ENCODE measurements at places on chromosomes 2 and 18.

GRCh38 chr18:58922995-58923394 lies 58.3 kb downstream of the ZNF532 start:
- DNase-seq = no peak

- DNase-seq = no peak
Measured at GRCh38 chr2:170656669-170657068, 58.5 kb upstream of the SP5 start.

- no peak for DNase-seq
Measured at GRCh38 chr2:149568138-149568537, 19.4 kb downstream of the MMADHC start.

- no peak for DNase-seq
Measured at GRCh38 chr2:5332925-5333324, 359.3 kb upstream of the SOX11 start.

DNA sequence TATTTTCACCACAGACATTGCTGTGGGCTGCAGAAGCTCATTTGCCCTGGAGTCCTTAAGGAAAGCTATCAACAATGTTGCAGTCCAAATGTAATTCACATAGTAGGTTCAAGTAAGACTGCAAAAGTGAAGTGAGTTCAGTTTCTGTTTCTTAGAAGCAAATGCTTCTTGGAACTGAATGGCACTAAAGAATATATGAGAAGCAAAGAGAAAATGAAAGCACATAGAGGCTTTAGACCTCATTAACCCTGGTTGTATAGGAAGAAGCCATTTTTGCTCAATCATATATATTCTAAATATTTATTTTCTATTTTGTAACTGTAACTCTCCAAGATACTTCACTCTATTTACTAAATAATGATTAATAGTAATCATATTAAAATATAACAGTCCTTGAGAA lies 292.0 kb downstream of the ZNF804A start:
- no peak for DNase-seq
